ENCODE measurements at places on chromosomes 3 and 15. TPM values are rescaled to one million over a fixed set of nuclear protein-coding genes. Genes with fewer than 3 reads are reported as not detected.
A peak's percentile ranks its signal among the peaks of the same experiment; 100 is the strongest.

LRRC34 gene
- 2.8 TPM for total RNA-seq

CTXN2 gene
- total RNA-seq, result not detected

DOCK3 gene
- total RNA-seq, result 2.9 TPM

CEP97 gene
- 16.6 TPM for total RNA-seq

TPRG1 gene
- 11.4 TPM for total RNA-seq

NFKBIZ gene
- total RNA-seq, result 74.9 TPM

THSD4 gene
- not detected for total RNA-seq

NR2E3 gene
- not detected for total RNA-seq

AMIGO3 gene
- total RNA-seq, result not detected

APBA2 gene
- total RNA-seq, result 6.4 TPM

CCR8 gene
- total RNA-seq, result 0.48 TPM

TLR9 gene
- 0.90 TPM for total RNA-seq

CLDN16 gene
- not detected for total RNA-seq

DNA sequence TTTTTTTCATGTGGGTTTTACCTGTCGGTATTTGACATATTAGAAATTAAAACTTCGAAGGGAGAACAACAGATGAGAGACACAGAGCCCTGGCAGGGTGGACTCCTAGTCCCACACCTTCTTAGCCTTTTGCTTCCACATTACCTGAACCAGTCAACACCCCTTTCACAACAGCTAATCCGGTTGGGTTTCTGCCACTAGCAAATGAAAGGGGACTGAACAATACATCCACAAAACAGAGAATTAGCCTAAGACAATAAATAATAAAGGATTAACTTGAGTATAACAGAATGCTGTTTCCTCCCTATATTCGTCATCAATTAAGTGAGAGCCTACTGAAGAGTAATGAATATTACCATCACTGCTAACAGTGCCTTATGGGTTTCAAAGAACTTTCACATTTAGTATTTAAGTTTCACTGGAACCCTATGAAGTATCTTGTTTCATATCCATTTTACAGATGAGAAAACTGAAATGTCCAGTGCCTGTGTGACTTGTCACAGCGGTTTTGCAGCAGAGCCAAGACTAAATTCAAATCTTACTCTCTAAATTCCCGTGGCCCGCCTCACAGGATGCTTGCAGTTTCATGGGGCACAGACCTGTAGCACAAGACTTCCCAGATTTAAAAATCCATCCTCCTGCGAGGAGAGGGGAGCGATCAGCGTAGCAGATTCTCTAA, 1.0 kb upstream of the RAB8B start:
- peak; percentile 67 for DNase-seq

- DNase-seq, result no peak
These were observed 126.7 kb downstream of the MYLK start for GRCh38 chr3:123757281-123757940.

DNA sequence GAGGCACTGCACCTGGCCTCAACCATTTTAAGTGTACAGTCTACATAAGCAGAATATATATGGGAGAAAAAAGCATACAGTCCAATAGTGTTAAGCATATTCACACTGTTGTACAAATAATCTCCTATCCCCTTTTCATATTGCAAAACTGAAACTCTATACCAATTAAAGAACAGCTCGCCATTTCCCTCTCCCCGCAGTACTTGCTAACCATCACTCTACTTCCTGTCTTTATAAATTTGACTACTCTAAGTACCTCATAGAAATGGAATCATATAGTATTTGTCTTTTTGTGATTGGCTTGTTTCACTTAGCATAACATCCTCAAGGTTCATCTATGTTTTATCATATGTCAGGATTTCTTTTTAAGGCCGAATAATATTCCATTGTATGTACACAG, 21.6 kb upstream of the TASOR start:
- DNase-seq, result no peak

GRCh38 chr3:159813822-159814531, 174.7 kb upstream of the IL12A start:
- no peak for DNase-seq

DNA sequence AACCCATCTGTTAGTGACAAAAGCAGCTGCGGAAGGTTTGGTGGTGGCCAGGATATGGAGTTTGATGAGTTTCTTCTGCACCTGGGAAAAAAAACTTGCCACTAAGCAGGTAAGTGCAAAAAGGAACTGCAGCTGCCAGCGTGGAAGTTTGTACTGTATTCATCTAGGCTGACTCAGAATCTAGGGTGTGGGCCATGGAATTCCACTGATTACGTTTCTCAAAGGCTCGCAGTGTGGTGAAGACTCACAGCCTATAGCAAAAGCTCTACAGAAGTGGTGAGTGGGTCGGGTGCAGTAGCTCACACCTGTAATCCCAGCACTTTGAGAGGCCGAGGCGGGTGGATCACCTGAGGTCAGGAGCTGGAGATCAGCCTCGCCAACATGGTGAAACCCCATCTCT, 334.6 kb upstream of the GRM7 start:
- DNase-seq, result no peak

DNA sequence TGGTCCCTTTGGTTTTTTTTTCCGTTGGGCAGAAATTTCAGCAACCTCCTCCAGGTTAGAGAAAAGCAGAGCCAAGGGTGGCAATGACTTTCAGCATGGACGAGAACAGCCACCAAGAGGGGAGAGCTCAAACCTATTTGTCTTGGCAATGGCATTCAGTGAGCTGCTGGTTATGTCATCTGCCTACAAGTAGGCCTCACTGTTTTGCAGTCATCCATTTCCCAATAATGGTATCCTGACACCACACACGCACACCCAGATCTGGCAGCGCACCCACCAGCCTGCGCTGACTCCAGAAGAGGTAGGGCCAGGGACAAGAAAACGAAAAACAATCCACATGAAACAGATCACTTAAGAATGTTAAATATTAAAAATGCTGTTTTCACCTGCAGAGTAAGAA, 92.3 kb downstream of the MAGI1 start:
- DNase-seq, result no peak

DNA sequence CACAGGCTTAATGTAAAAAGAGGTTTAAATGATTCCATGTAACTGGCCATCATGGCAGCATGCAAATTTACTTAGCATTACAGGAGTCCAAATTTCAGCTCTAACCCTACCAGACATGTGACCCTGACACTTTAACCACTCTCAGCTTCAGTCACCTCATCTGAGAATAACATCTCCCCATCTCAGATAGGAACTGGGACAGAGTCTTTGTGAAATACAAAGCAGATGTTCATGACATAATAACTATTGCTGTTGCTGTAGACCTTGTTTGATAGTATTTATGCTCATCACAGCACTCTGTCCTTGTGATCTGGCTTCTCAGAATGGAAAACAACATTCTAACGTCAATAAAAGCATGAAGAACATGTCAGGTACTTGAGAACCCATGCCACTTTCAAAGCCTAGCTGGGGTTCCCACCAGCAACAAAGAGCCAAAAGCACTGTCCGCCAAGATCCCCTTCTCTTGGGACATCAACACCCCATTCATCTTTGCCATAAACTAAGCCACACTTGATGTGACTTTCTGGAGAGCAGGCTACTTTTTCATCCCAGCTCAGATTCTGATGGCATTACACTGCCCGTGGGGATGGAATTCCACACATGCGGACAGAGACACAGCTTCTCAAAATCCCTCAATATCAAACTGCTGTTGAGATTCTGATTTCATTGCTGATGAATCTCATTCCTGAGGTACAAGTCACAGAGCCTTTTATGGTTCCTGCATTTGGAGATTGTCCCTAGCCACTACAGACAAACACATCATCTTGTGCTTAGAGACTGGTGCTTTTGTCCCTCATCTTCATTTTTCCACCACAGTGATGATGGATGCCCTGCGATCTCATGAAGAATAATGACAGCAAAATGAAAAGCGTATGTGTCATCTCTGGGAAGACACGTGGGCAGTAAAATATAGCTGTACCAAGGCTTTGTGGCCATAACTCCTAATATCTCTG, 202.7 kb downstream of the TNIK start:
- no peak for DNase-seq

DNA sequence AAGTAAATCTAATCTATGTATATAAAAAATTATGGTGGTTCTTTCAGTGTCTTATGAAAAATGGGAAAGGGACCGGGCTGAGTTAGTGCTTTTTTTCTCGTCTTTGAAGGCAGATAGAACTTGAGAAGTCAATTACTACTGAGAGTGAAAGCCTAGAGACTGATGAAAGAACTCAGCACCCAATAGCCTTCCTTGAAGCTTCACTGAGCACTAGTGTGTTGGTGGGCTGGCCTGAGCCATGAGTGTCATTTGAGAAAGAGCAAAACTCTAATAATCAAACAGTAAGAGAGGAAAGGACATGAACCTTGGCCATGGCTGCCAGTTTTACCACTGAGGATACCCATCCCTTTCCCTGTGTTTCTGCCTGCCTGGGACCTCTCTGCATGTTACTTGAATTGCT, 428.3 kb upstream of the RASGRP1 start:
- no peak for DNase-seq

GRCh38 chr3:69944931-69945493, 54.5 kb upstream of the SAMMSON start:
- DNase-seq, result no peak

GRCh38 chr3:107939691-107940442, 151.0 kb downstream of the CD47 start:
- no peak for DNase-seq

DNA sequence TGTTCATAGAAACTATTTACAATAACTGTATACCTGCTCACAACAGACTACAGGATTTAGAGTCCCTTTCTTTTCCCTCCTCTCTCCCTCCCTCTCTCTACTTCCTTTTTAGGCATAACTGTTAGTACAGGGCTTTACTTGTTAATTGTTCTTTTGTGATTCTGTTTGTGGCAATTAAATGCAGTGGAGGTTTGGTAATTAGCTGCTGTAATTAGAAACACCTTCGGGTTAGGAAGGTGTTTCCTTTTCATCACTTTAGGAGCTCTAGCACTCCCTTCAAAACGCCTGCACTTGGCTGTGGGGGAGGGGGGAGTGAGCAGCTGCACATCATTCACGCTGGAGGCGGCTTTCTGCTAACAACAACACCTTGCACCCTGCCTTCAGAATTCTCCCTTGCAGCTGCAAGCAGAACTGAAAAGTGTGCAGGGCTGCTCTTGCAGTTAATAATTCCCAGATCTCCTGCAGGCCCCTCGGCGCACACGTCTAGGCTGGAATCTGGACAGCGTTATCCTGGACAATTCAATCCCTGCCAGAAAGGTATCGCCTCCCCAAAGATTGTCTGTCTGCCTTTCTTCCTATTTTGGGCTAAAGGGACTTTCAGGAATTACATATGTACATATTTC, 242.6 kb upstream of the RGMA start:
- no peak for DNase-seq

- no peak for DNase-seq
These were observed 831.0 kb downstream of the TUSC7 start for GRCh38 chr3:117540597-117540996.

DNA sequence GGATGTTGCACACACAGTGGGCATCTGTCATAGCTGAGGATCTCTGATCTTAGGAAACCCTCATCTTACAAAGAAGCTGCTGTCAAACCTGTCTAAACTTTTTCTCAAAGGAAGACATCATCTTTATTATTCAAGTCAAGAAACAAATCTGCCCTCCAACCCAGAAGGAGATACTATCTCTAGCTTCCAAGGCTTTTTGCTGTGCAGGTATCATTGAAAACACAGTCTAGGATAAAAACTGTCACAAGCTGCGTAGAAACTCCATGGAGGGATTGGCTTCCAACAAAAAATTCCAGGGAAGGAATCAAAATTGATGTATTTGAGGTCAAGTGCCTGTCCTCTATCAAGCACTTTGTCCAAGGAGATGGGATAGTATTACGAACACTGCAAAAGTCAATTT, 89.1 kb downstream of the GOLIM4 start:
- DNase-seq, result no peak
